ENCODE measurements at places on chromosomes 5 and 9.
A peak's percentile ranks its signal among the peaks of the same experiment; 100 is the strongest.

- DNase-seq = no peak
Observed at GRCh38 chr9:99436616-99437015, 214.5 kb downstream of the SEC61B start.

DNA sequence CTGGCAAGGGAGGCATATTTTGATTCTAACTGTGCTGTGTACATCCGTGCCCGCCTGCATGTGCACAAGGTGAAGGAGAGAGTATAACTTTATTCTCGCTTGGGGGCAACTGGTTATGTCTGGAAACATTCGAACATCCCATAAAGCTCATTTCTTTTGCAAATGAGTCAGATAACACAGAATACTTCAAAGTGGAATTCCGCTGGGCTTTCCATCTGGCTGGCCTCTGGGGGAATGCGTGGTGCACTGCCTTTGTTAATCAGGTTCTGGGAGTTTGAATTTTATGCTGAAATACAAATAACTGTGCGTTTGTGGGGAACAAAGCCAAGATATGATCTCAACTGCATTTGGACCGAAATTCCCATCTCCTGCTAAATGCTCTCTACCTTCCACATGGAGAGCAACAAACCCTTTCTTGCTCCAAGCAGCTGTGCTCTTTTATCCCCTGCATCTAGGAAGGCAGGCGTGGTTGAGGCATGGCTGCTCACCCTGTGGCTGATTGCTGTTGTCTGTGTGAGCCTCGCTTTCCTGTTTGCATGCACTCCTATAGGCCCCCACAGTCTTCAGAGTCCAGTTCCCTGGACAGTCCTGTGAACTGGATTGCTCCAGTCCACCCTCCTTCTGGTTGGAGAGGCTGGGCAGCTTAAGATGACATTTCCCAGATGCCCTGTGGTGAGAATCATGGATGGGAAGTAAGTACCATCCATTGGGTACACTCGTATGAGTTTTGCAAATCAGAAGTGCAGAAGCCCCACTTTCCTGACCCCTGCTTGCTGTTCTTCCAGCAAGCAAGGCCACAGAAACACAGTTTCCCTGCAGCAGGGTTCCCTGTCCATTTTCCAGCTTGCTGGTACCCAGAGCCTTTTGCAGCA is 82.9 kb upstream of the ALDH1B1 start:
- DNase-seq = no peak

DNA sequence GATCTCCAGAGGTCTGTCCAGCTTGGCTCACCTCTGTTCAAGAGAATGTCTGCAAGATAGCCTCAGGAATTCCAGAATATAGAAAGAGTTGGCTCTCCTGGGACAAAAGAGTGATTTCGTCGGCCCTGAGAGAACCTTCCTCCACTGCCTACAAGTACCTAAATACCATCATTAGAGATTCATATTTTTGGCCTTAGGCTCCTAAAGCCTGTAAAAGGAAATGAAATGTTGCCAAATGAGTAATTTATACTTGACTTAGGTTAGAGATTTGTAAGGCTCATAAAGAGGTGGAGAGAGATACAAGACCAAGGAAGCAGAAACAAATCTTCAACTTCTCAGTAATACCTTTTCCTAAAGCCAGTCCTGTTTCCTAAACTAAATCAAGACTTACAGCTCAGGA is 146.2 kb downstream of the CCDC192 start:
- no peak for DNase-seq

DNA sequence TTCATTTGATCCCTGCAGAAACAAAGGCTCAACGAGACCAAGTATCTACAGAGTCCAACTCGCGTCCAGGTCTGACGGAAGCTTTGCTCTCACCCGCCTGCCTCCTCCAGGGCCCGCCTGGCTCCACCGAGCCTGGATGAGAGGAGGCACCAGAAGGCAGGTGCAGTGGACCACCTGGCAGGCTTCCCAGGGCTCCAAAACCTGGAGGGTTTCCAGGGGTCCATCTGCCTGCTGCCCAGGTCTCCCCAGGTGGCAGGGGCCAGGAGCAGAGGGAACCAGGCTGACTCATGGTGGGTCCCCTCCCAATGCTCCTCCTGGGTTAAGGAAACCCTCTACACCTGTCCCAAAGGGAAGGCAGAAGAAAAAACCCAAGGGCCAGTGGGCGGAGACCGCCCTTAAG is 59.5 kb downstream of the VAV2 start:
- DNase-seq = no peak

DNA sequence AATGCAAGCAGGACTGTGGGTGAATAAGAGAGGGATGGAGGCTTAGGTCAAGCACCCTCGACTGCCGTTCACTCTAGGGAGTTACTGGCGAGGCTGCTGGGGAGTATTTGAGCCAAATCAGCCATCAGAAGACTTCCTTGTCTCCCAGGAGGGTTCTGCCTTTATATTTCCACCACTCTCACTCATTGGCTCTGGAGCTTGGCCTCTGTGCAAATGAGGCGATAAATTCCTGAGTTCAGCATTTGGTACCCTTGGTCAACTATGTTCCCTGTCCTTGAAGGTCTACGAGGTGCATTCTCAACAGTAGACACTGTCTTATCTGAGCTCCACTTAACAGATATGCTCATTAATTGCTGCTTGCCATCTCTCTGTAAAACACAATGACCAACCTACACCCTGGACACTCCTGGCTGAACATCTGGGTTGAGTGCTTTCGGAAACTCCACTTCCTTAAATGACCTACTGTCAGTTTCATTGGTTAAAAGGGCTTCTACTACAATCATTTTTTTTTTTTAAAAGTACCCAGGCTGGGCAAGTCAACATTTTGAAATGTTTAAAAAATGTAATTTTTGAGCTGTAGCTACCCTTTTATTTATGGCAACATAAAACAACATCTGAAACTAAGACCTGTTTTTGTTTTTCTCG is 153.2 kb downstream of the NTRK2 start:
- no peak for DNase-seq

- peak; percentile 64 for DNase-seq
Observed at GRCh38 chr5:169637085-169637548, at the start of gene DOCK2. TSS of gene DOCK2 (plus strand) at chr5:169637275. CDS start at chr5:169637327, 52 bp downstream.

- no peak for DNase-seq
Observed at GRCh38 chr9:134966697-134967546, 49.2 kb upstream of the FCN1 start.

- DNase-seq = no peak
Observed at GRCh38 chr5:131973089-131973712, 27.7 kb upstream of the MEIKIN start.

DNA sequence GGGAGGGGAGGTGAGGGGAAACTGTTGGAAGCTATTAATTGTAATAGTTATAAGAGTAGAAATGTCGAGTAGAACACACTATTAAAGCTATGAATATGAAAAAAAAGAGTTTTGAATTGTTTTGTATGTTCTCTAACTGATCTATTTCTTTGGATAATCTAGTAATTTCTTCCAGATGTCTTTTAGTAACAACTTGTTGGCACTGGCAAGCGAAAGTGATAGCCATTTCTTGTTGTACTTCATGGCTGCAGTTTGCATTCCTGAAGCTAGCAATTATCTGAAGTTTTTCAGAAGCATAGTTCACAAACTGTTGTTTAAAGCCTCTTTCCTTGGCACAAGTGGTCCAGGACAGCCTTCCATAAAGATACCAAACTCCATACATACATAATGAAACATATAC is 49.4 kb upstream of the SPATA31C2 start:
- no peak for DNase-seq

DNA sequence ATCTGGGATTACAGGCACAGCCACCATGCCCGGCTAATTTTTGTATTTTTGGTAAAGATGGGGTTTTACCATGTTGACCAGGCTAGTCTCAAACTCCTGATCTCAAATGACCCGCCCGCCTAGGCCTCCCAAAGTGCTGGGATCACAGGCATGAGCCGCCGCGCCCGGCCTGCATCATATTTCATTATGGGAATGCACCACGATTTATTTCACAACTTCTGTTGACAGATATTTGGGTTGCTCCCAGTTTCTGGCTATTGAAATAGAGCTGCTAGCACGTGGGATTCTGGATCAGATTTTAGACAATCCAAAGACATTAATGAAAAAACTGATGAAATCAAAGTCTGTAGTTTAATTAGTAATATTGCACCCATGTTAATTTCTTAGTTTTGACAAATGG is 48.4 kb upstream of the FUBP3 start:
- DNase-seq = no peak

GRCh38 chr9:91949392-91949945 is 559 bp downstream of the ROR2 start:
- no peak for DNase-seq

DNA sequence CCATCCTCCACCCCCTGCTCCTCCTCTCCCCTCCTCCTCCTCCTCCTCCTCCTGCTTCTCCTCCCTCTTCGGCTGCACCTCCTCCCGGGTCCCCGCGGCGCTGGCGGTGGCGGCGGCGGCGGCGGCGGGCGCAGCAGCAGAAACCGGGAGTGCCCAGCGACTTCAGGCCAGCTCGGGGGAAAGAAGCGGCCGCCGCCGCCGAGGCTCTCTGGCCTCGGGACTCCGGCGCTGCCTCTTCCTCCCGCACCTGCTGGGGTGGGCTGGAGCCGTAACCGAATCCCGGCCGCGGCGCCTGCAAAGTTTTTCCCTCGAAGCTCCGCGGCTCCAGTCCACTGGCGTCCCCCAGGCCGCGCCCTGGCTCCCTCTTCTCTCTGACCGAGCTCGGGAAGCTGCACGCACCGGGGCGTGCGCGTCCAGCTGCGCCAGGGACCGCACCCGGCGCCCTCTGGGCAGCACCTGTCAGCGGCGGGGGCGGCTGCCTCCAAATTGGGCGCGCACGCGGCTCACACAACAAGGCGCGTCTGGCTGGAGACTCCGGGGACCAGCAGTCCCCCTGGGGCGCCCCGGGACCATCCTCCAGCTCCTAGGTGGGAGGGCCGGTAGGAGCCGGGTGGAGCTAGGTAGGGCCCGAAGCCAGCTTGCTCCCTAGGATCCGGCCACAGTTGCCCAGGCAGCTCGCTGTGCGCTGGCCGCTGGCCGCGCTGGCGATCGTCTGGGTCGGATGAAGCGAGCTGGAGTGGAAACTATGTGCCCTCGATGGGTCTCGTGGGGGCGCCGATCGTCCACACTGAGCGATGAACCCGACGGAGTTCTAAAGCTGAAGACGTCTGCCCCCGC is at the start of gene MCTP1:
MCTP1 (minus strand) TSS at position 523 of the 837 bp plus-strand sequence.
- no peak for DNase-seq

GRCh38 chr9:35669331-35670145 is 4.2 kb upstream of the CA9 start:
- DNase-seq = no peak

GRCh38 chr9:135601988-135602387 is 37.4 kb downstream of the GLT6D1 start:
- no peak for DNase-seq

GRCh38 chr5:132457371-132458225 is 33.0 kb downstream of the IRF1 start:
- DNase-seq = no peak

DNA sequence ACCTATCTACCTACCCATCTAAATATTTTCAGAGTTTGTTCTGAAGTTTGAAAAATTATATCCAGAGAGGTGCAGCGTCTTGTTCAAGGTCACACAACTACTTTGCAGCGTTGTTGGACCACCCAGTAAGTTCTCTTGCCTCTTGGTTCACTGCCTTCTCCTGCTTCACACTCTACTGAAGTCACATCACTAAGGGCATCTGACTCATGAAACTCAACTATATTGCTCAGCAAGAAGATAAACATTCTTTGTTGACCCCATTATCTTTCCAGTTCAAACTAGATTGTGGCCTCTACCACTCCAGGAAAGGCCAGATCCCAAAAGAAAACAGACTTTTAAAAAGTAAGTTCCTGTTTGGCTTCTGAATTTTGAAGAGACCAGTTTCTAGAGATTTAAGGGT is 326.9 kb downstream of the SLIT3 start:
- no peak for DNase-seq

DNA sequence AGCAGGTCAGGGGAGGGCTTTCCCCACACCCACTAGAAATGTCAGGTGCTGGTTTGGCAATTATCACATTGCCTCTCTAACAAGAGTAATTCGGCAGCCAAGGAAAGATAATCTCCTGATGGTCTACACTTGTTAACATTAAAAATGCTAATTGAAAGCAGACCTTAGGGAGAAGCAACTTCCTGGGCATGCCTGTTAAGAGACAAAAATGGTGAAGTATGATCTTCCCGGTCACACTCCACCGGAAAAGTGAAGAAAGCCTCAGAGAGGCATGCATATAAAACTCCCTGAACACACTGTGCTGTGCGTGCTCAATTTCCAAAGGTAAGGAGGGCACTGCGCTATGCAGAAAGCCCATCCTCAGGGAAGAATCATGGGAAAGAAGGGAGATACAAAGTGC is 244.3 kb downstream of the FAM170A start:
- DNase-seq = no peak

DNA sequence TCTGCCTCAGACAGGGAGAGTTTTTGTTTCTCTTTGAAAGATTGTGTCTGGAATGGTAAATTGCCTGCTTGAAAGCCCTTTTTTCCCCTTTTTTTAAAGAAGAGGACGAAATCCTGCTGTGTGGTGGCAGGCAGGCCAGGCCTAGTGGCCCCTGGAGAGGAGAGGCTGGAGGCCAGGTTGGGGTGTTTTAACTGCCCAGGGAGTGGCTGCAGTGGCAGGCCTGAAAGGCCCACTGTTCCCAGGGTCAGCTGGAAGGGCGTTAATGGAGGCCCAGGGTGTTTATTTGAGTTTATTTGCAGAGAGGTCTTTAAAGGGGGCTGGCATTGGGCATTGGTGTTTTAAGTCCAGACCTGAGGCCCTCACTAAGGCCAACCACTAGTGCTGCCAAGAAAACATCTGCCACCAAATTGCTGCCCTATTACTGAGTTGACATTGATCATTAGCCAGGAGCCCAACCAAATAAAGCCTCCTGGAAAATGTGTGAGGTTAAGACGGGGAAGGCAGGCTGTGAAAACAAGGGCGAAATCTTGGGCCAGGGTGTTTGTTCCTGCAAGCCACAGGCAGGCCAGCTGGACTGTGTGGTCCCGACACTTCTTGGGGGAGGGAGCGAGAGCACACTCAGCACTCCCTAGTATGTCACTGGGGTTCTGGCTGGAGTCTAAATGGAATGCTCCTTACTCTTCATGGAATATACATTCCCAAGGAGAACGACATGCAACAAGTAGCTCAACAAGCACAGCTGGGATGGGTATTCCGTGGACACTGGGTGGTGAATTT is 5.0 kb downstream of the JADE2 start:
- DNase-seq = no peak

DNA sequence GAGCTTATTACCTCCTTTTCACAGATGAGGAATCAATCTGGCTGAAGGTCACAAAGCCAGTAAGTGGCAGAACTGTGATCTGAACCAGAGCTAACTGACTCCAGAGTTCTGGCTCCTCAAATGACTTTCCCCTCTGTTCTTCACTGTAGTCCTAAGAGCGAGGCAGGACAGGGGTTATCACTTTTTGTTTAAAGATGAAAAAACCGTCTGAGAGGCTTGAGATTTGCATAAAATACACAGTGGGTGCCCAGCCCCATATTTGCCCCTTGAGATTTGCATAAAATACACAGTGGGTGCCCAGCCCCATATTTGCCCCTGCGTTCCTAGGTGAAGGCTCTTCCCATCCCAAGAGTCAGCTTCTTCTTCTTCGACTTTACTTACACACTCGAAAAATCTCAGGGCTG is 667 bp downstream of the FBXO10 start:
- DNase-seq = no peak

Measured in naive thymus-derived CD4-positive, alpha-beta T cell (primary cell).